ENCODE measurements at places on chromosomes 1 and 21. TPM values are rescaled to one million over a fixed set of nuclear protein-coding genes. Genes with fewer than 3 reads are reported as not detected.

- DNase-seq = peak; percentile 99
Observed at GRCh38 chr1:209815931-209816341, 10.0 kb upstream of the IRF6 start.

DNA sequence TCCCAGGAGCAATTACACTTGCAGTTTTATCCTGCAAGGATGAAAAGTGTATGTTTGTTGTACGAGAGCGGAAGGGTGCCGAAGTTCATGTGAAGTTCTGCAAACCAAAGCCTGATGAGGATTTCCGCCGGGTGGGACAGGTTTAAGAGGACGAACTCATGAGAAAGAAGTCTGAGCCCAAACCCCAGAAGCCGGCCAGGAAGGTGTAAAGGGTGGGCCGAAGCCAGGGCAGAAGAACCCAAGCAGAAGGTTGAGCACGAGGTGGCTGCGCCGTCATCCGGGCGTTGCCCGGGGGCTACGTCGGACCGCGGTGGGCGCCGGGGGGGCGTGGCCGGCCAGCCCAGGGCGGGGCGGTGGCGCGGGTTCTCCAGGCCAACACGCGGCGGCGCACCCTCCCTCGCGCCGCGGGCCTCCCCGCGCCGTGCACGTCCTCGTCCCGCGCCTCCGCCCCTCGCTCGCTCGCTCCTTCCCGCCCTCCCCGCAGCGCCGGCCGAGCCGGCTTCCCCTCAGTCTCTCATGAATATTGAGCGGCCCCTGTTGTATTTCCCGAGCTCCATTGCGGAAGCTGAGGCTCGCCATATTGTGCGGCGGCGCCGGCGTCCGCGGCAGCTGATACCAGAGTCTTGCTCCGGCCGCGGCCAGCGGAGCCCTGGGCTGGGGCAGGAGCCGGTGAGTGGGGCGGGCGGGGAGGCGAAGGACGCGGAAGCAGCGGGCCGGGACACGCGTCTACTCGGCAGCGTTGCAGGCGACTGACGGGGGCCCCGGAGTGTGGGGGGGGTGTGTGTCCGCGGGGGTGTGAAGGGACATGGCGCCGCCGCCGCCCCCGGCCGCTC lies at the start of gene RNF2:
TSS of gene RNF2 (plus strand) at position 578 of the 833 bp plus-strand sequence. CDS start 41,996 bp downstream, outside the sequence.
- peak; percentile 50 for DNase-seq

- no peak for DNase-seq
Observed at GRCh38 chr1:67874501-67875111, 41.3 kb upstream of the GNG12 start.

GRCh38 chr1:58627221-58627620 lies 50.2 kb upstream of the TACSTD2 start:
- DNase-seq = peak; percentile 71

- DNase-seq = no peak
Observed at GRCh38 chr1:5822726-5823125, 169.5 kb downstream of the NPHP4 start.

GRCh38 chr1:25178917-25179561 lies 53.3 kb downstream of the SYF2 start:
- DNase-seq = no peak

DNA sequence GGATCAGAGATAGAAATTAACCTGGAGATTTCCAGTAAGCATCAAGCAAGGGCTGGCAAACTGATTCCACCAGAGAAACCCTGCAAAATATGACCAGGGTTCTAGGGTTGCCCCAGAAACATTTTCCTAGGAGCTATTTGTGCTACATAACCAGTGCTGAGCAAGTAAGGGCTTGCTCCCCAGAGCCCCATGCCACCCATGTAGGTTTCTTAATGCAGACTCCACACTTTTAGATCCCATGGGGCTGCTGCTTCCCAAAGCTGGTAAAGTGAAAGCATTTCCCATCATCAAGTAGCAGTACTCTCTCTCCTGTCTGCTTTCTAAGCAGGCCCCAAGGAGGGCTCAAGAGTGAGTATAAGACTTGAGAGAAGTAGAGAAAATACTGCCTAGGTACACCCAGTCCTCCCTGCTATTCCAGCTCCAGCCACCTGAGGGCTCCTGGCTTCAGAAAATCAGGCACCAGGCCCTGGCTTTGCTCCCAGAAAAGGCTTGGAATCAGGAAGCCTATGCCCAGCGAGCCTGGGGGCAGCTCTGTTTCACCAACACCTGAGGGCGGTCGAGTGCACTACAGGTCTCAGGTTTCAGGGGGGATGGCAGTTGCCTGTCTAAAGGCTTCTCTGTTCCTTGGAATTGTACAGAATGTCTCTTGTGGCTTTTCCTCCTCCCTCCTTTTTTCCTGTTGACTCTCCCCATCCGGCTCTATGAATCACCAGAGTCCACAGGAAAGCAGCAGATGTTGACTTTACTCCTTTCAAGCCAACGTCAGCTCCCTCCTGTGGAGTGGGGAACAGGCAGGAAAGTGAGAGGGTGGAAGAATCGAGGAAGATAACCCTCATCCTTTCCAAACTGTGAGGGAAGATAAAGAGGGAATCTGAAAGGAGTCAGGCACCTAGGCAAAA lies 6.2 kb upstream of the ANKRD35 start:
- DNase-seq = peak; percentile 99

GRCh38 chr1:230972855-230973271 lies 5.8 kb downstream of the TTC13 start:
- no peak for DNase-seq

GRCh38 chr1:222897527-222898190 lies 82.8 kb downstream of the DISP1 start:
- DNase-seq = peak; percentile 15

GRCh38 chr21:42336054-42336453 lies 14.7 kb downstream of the TFF2 start:
- peak; percentile 34 for DNase-seq

GRCh38 chr1:94596260-94596659 lies 54.7 kb upstream of the F3 start:
- no peak for DNase-seq

- peak; percentile 87 for DNase-seq
Observed at GRCh38 chr1:108719656-108720435, 7.1 kb downstream of the FNDC7 start.

GRCh38 chr1:94907136-94907535 lies 19.8 kb downstream of the CNN3 start:
- no peak for DNase-seq

DNA sequence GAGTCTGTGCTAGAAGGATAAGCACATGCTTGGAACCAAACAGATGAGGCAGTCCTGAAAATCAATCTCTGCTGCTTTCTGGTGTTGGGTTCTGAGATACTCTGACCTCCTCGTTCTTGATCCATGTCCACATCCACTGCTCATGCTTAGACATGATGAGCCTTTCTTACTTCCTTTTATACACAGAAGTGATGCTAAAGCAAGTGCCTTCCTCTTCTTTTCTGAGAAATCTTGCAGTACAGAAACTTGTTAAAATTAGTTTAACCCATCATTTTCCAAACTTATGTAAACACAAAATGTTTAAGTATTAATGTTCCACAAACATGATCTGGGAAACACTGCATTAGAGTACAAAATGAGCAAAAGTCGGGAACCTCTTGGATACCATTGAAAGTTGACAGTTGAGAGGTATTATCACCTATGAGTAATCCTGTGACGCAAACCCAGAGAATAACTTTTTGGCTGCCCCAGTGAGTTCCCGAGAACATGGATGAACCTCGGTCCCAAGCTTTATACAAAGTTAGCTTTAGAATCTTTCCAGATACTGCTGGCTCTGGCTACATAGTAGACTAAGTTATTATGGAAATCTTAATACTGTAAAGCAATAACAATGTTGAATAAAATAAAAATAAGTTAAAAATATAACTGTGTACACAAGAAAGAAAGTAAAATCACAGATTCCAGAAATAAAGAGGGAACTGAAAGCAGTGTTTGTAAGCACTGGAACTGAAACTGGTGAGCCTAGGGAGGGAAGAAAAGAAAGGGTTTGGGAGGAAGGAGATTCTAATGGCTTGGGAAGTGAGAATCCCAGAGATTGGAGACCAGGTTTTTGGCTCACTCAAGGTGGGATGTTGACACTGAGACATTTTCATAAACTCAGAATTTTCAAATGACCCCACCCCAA lies 429.3 kb upstream of the RUNX1 start:
- DNase-seq = no peak

DNA sequence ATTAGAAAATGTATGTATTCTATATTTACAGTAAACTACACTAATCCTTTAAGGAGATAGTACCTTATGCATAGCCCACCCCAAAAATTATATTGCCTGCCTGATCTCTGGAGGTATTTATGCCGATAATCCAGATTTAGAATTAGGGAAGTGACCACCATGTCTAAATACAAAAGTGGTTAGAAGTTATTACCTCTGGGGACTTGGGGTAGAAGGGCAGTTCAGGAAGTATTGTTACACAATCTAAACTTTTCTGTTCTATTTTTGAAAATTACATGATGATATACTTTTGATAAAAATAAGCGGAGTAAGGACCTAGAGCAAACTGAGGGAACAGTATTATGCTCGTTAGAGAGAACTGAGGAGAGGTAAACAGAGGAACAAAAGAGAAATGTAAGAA lies 90.5 kb upstream of the ZP4 start:
- no peak for DNase-seq

GRCh38 chr1:72885841-72886240 lies 603.5 kb upstream of the NEGR1 start:
- no peak for DNase-seq

The PDE4B gene
- total RNA-seq = not detected

The SELP gene
- not detected for total RNA-seq

The PRAMEF8 gene
- total RNA-seq = not detected

The PHGDH gene
- total RNA-seq = 207 TPM

The TTC39A gene
- total RNA-seq = 6.1 TPM

The TCHHL1 gene
- not detected for total RNA-seq

The LENEP gene
- not detected for total RNA-seq

The COL24A1 gene
- under 0.01 TPM for total RNA-seq

The FCRL1 gene
- total RNA-seq = not detected

The HMGB4 gene
- total RNA-seq = not detected

The FAM72C gene
- not detected for total RNA-seq

The ADAMTS4 gene
- not detected for total RNA-seq

The ZNF496 gene
- 5.0 TPM for total RNA-seq

Data from bronchial epithelial cell (primary cell).